ENCODE measurements at places on chromosomes 11 and 22.

DNA sequence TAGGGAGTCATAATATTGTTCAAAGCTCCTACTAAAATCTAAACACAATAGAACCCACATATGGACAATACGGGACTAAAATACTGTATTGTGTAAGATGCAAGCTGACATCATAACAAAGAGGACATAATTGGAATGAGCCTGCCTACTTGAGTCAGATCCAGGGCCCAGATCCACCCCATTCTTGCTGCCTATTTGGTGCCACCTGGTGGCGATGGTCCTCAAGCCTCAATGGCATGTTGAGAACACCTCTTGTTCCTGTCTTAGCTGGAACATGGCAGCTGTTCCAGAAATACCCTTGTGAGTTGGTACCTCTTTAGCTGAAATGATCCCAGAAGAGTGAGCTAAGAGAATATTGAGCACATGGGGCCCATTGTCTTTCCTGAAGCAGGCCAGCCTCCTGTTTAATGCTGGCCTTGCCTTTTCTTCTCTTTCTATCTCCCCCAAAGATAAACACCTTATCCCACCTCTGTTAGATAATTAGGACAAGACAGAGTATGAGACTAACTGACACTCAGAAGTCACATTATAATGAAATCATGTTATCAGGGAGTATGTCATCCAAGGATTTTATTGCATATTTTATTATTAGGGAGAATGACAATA lies 680.9 kb upstream of the ANO5 start:
- no peak for DNase-seq

GRCh38 chr11:57210781-57211180 lies 26.3 kb downstream of the APLNR start:
- no peak for DNase-seq

DNA sequence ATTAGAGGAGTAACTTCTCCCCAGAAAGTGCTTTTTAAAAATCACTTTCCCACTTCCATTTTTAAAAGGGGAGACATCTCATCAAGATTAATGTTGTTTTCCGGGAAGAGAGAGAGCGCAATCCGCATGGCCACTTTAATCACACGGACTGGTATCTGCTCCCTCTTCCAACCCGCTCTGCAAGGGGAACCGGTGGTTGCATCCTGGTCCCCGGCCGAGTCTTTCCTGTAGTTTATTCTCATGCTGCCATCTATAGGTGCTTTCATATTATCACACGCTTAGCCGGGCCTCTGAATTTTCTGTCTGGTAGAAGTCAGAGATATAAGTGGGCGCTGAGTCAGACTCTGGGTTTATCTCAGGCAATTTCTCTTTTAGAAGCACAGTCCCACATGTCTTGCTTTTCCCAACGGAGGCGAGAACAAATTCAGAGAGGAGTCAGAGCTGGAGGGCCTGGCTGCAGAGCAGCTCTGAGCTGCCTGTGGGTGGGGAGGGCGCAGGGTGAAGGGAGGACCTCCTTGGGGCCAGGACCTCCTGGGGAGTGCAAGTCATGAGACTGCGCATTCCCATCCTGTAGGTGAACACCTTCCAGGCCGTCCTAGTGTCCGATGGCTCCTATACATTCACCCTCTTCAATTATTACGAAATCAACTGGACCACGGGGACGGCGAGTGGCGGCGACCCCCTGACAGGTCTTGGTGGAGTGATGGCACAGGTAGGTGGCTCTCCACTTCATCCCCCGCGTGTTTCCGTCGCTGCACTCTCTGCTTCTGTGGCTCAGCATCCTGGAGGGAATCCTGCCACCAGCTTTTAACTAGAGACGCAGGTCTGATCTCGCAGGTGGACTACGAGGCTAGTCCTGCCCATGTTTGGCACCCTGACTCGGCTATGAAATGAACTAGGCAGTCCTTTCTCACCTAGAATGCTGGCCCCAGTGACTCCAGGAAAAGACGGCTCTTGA lies 11.7 kb downstream of the TECTA start:
- no peak for DNase-seq

- no peak for DNase-seq
Observed at GRCh38 chr22:39789788-39790187, 103.8 kb downstream of the ENTHD1 start.

DNA sequence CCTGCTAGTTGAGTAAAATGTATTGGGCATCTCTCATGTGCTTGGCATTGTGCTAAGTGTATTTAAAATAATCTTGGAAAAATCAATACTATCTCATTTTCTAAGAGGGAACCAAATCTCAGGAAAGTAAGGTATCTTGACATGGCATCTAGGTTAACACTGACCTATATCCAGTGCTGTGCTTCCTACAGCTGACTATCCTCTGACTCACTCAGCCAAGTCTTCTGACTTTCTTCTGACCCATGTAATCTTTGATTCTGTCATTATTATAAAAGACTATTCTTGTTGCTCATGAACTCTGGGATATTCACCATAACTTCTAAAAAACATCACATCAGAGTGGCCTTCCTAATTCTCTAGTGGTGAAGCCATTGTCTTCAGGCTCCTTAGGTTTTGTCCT lies 304.1 kb upstream of the TENM4 start:
- no peak for DNase-seq

DNA sequence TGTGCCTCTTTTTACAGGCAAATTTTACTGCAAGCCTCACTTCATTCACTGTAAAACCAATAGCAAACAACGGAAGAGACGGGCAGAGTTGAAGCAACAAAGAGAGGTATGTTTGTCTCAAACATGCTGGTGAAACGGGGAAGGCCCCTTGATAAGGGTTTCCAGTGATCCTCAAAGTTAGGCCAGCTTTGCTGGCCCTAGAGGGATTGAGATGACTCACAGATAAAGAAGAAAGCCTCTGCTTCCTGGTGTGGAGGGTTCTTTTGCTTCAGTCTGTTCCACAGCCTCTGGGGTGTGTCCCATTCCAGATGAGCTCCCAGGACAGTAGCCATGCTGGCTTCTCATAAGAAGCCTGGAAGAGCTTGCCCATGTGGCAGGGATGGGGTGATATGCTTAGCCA lies 118.9 kb upstream of the PARVA start:
- DNase-seq: no peak

- DNase-seq: no peak
Observed at GRCh38 chr11:66467034-66467659, 442 bp downstream of the PELI3 start.

DNA sequence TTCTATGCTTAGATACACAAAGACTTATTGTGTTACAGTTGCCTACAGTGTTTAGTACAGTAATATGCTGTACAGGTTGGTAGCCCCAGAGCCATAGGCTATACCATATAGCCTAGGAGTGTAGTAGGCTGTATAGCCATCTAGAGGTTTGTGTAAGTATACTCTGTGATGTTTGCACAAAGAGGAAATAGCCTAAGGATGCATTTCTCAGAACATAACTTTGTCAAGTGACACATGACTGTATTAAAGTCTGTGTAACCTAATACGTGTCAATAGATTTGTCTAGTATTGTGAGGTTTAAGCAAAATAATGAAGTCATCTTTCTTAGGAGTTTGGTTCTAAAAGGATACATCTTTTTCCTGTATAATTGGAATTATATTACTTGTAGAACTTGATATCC lies 5.5 kb downstream of the ZC3H12C start:
- DNase-seq: no peak

Measured in T-helper 1 cell (primary cell).